ENCODE measurements at places on chromosomes 16 and 17. TPM values are rescaled to one million over a fixed set of nuclear protein-coding genes. Genes with fewer than 3 reads are reported as not detected.

DNA sequence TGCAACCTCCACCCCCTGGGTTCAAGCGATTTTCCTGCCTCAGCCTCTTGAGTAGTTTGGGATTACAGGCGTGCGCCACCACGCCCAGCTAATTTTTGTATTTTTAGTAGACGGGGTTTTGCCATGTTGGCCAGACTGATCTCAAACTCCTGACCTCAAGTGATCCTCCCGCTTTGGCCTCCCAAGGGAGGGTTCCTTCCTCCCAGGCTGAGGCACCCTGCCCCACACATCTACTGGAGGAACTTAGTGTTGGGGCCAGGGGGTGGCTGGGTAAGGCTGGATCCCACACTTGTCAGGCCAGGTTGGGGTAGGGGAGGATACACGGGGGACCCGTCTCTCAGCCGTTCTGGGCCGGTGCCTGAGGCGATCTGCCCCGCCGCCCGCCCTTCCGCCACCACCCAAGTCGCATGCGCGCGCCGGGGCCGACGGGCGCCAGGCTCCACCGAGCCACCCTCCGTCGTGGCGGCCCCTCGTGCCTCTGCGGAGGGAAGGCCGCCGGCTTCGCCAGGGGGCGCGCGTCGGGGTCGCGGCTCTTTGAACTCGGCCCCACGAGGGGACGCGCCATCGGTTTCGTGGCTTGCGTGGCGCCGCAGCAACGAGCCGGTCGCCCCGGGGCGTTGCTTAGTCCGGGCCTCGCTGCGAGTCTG is 15.9 kb downstream of the GRB7 start:
- peak; percentile 83 for DNase-seq

- DNase-seq, result no peak
Measured at GRCh38 chr16:2436110-2436509, 6.9 kb downstream of the CCNF start.

- DNase-seq, result no peak
Measured at GRCh38 chr17:58007781-58008706, 998 bp upstream of the SRSF1 start.

DNA sequence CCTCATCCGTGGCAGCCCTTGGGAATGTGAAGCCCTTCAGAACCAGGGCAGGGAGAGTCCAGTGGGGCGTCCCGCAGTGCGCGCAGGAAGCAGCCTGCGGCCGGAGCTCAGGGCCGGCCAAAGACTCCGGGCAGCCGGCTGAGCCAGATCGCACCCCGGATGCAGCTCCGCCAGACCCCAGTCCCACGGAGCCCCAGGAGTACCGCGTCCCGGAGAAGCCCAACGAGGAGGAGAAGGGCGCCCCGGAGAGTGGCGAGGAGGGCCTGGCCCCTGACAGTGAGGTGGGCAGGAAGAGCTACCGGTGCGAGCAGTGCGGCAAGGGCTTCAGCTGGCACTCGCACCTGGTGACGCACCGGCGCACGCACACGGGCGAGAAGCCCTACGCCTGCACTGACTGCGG is 6.9 kb downstream of the ZNF205 start:
- no peak for DNase-seq

The KRT15 gene
- polyA plus RNA-seq, result not detected

The CARD14 gene
- polyA plus RNA-seq, result not detected

- DNase-seq, result no peak
Measured at GRCh38 chr16:58461056-58461455, 38.9 kb upstream of the NDRG4 start.

DNA sequence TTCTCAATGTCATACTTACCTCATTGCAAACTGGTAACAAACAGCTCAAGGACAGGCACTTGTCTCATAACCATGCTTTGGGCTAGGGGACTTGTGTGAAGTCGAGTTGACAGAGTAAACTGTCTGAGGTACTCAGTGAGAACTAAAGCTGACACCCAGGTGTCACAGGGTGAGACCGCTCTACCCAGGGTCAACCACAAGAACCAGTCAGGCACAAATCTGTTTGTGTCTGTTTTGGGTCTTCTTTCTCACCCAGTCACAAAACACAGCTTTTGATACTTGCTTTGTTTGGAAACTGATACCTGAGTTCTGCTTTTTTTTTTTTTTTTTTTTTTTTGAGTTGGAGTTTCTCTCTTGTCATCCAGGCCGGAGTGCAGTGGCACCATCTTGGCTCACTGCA is 161.1 kb downstream of the STX8 start:
- DNase-seq, result peak; percentile 72

DNA sequence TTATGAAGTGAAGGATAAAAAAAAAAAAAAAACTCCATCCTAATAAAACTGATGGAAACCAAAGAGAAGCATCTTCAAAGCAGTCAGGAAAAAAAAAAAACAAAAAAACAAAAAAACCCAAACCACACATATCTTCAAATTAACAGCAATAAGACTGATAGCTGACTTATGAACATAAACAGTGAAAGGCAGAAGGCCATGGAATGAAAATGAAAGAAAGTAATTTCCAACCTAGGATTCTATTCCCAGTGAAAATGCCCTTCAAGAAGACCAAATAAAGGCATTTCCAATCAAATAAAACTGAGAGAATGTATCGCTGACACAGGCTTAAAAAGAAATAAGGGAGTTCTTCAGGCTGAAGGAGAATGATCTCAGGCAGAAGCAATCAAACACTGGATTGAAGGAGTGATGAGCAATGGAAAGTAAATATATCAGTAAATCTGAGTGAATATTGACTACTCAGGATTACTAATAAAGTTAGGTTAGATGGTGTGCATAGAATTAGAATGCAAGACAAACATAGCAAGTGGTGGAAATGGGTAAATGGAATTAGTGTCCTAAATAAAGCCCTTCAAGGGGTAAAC is 92.1 kb downstream of the USP31 start:
- no peak for DNase-seq

The WNT9B gene
- not detected for polyA plus RNA-seq

GRCh38 chr17:45686250-45686649 is 97.9 kb upstream of the CRHR1 start:
- DNase-seq, result no peak

DNA sequence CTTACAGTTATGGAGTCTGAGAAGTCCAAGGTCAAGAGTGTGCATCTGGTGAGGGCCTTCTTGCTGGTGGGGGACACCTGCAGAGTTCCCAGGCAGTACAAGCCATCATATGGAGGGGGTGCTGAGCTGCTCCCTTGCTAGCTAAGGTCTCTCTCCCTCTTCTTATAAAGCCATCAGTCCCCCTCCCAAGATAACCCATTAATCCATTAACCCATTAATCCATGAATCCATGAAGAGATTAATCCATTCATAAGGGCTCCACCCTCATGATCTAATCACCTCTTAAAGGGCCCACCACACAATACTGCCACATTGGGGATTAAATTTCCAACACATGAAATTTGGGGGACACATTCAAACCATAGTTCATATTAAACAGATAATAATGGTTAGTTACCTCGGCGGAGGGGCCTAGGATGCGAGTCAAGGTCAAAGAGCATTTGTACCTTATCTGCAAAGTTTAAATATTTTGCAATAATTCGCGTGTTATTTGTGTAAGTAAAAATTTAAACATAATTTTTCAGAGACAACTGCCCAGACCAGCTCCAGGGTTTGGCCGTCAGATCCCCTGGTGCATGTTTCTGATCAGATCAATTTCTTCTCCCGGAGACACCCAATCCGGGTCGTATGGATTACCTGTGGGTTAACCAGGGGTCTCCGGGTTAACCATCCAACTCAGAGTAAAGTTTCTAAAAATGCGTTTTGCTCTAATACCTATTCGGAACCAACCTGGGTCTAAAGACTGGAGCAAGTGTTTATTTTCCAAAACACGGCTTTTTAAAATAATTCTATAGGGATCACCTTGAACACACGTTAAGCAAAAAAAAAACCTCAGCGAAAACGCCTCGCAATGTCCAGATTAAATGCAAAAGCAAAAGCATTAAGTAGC is 740 bp upstream of the POLR3E start:
- DNase-seq, result no peak

The DPEP2 gene
- polyA plus RNA-seq, result 57.3 TPM

GRCh38 chr16:59192551-59193199 is 458.6 kb upstream of the GOT2 start:
- no peak for DNase-seq

GRCh38 chr17:45814622-45815606 is 29.8 kb upstream of the SPPL2C start:
- no peak for DNase-seq

DNA sequence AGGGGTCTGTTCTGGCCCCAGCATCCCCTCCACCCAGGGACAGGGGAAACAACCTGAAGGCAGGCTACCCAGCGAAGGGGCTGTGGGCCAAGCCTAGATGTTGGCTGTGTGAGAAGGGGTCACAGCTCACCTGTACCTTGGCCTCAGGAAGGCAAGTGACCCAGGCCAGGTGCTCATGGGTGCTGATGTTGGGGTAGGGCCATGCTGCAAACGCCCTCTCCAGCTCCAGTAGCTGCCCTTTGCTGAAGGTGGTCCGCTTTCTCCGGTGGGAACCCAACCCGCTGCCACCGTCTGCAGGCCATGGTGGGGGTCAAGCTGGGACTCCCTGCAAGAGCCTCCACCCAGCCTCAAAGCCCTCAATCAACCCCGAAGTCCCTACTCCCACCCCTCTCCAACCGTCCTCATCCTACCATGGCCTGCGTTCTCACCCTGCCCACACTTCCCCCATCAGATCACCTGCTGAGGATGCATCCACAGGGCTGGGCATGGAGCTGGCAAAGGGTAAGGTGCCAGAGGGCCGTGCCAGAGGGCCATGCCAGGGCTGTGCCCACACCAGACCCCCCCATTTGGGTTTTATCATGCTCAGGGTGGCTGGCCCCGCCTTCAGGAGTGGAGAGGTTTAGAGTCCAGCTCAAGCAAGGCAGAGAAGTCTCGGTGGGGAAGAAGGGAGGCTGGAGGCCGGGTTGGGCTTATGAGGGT is at the start of gene SEBOX:
Gene SEBOX, minus strand, starts transcription at position 535 of the 699 bp plus-strand sequence. Its CDS starts 48 bp downstream, at position 487.
- DNase-seq, result no peak

GRCh38 chr17:41738077-41738800 is 3.8 kb upstream of the HAP1 start:
- peak; percentile 73 for DNase-seq

The CETP gene
- polyA plus RNA-seq, result 0.25 TPM

- DNase-seq, result no peak
Measured at GRCh38 chr17:48860034-48860433, 29.2 kb downstream of the CALCOCO2 start.

The ALOX15 gene
- not detected for polyA plus RNA-seq

DNA sequence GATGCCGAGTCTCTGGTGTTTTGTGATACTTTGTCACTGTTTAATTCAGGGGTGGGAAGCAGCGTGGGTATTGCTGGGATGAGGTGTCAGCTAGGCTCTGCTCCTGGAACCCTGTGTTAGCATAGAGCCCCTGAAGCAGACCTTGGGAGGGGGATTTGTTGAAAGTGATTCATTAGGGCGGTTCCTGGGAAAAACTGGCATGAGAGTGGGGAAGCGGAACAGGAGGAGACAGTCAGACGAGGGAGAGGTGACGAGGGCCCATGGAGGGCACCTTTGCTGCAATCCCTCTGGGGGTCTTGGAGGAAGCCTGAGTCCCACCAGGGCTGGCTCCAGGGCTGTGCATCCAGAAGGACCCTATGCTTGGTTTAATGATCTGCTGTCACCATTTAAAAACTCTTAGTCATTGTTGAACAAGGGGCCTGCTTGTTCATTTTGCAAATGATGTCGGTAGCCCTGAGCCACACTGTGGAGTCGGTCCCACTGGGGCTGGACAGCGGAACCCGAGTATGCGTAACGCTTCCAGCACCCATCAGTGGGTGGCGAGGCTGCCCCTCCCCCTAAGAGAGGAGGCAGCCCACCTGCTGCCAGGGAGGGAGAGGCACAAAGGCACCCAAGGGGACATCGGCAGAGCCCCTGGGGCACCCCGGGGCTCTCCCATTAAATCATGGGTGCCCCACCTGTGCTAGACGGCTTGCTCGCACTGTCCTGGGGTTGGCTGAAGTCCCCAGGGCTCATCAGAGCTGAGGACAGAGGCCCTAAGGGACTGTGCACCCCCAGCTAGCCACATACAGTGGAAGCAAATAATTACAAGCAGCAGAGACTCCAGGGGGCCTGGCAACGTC is 35.4 kb downstream of the WFDC1 start:
- DNase-seq, result no peak

GRCh38 chr17:73650617-73651200 is 6.5 kb upstream of the SDK2 start:
- no peak for DNase-seq

GRCh38 chr16:22670551-22671041 is 143.4 kb upstream of the HS3ST2 start:
- DNase-seq, result peak; percentile 18

The PTGES3L gene
- 0.33 TPM for polyA plus RNA-seq

DNA sequence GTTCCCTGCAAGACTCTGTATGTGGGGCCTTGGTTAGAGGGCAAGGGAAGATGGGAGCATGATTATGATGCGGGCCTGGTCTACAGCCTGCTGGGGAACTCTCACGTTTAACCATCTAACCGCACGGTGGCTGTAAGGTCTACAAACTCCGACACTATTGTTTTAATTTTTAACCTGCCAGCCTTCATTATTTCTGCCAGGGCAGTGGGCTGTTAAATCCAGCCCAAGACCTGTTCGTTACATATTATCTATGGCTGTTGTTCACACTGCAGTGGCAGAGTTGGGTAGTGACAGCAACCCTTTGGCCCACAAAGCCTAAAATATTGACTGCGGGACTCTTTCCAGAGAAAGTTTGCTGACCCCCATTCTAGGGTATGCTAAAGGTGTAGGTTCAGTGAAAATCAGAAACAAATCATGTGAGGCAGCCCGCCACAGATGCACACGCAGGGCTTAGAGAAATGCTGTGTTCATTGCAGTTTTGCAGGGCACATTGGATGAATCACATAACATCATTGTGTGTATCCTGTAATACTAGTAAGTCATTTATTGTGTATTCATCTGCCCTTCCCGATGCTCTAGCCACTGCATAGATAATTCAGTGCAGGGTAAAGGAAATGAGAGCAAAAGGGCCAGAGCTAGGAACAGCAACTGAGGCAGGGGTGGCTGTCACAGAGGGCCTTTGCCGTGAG is 14.3 kb downstream of the SNX29 start:
- no peak for DNase-seq

DNA sequence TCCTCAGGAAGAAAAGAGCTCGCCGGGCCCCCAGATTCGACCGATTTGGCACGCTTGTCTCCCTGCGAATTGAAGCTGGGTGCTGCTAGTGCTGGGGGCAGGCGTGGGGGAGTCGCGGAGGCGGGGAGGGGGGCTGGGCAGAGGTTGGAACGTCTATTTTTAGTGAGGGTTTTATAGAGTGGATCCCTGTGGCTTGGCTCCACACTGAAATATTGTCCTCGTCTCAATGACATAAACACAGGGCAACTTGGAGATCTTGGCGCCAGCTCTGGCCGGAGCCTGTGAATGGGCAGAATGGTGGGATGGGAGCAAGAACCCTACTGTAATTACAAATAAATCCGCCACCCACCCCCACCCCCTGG is 15.7 kb upstream of the NOG start:
- no peak for DNase-seq

The KRT20 gene
- polyA plus RNA-seq, result not detected

- no peak for DNase-seq
Measured at GRCh38 chr17:40483679-40484078, 17.7 kb downstream of the TNS4 start.

- DNase-seq, result peak; percentile 38
Measured at GRCh38 chr16:154217-155030, 2.0 kb downstream of the HBZ start.

The PITPNM3 gene
- polyA plus RNA-seq, result 0.04 TPM

The KRT12 gene
- not detected for polyA plus RNA-seq

- DNase-seq, result peak; percentile 58
Measured at GRCh38 chr17:48543107-48543853, 1.6 kb downstream of the HOXB2 start.

Measured in naive B cell (primary cell).